ENCODE measurements at places on chromosomes 16 and 17.

DNA sequence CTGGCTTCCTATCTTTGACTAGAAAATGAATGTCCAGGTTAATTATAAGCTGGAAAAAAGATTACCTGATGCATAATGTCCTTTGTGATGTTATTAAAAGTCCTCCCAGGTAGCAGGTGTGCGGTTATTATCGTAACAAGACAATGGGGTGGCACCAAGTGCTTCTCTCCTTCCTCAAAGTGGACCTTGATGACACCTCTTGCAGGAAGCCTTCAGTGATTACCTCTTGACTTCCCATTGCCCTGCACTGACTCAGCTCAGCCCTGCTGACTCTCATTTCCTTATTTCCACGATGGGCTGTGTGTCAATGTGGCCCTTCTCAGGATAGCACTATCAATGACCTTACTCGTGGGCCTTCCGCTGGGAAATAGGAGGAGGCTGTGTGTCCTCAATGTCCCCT, 477.4 kb upstream of the CCL2 start:
- DNase-seq = no peak

DNA sequence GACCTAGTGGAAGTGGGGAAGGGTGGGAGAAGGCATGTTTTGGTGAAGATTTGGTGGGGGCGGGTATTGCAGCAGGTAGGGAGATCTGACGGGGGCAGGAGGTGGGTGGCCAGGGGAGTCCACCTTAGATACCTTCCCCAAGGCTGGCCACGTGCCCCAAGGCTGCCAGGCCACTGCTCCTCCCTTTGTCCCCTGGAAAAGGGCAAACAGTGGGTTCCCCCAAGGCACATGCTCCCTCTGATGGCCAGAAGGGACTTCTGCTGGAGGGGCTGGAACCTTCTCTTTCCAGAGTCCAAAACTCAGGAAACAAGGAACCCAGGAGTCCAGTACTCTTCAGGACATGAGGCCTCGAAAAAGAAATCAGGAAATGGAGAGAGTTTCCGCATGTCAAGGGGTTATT, 6.2 kb upstream of the PSMD3 start:
- no peak for DNase-seq

DNA sequence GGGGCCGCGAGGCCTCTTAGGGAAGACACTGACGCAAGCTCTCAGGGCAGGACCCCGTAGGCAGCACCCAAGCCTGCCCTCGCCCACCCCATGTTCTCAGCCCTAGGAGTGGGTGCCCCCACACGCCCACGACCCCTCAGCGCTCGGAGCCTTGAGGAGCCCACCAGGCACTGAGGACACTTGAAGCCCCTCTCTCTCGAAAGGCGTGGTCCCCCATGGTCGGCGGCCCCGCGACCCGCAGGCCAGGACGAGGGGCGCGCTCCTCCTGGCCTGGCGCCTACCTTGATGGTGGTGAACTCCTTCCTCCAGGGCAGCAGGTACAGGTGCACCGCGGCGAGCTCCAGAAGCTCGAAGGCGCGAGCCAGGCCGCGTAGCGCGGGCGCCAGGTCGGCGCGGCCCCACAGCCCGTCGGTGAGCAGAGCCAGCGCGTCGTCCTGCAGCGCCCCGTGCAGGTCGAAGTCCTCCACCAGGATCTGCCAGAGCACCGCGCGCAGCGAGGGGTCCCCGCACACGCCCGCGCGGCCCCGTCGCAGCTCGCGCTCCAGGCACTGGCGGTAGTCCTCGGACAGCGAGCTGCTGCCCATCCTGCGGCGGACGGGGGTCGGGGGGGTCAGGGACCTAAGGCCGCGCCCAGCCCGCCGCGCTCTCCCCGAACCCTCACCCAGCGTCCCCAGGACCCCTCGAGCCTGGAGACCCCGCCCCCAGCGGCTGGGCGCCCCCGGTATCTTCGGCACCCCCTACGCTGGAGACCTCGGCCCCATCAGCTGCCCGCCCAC, 668 bp downstream of the SPATA2L start:
- DNase-seq = peak; percentile 30

DNA sequence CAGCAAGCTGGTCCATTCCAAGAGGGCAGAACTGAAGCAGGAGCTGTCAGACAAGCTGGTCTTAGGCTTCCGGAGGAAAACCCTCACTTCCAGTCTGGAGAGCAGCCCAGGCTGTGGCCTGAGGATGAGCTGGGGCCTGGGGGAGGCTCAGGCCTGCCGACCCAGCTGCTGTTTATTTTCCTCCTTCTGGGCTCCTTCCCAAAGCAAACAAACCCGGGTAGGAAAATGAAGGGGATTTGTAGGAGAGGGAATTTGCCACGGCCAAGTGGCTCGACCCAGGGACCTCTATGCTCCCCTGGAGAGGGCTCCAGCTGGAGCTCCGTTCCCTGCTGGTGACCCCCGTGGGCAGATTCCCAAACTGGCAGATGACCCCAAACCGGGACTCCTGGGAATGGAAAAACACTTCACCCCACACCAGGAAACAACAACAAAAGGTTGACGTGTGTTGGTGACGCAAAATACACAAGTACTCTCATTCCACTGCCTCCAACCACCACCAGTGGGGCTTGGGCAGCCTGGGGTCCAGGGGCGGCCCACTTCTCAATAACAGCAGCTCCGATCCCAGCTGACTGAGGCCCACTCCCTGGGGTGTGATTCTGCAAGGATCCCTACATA, 8.8 kb downstream of the JUP start:
- no peak for DNase-seq

DNA sequence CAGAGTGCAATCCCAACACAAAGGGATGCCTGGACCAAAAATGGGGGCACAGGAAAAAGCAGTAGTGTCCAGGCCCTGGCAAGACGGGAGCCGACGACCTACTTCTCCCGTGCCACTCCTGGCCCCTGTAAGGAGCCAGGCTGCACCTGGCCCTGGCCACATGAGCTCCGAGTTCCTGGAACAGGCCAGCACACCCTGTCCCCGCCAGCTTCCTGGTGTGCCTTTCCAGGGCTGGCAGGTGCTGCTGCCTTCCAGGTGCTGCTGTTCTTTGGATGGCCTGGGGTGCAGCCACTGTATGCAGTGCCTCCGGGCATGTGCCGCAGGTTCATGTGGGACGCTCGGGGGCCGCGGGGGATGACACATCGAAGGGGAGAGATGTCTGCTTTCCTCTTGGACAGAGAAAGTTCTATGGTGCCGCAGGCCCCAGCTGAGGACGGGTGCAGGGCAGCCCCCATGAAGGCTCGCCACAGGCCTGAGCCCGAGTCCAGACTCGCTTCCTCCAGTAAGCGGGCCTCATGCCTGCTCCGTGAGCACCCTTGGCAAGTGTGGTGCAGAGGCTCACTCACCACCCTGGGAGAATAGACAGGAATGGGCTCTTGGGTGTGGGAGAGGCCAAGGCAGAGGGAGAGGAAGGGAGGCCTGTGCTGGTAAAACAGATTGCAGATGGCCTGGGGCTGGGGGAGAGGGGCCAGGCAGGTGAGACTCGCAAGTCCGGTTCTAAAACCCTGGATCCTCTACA, 54.7 kb upstream of the FASN start:
- no peak for DNase-seq

- no peak for DNase-seq
Observed at GRCh38 chr16:19005561-19006445, 22.1 kb downstream of the TMC7 start.

All from NCI-H1930 (cell line).